ENCODE measurements at places on chromosomes 4 and X. TPM values are rescaled to one million over a fixed set of nuclear protein-coding genes. Genes with fewer than 3 reads are reported as not detected.

Gene PAK3
- total RNA-seq = 0.09 TPM

Gene MORF4L2
- 390 TPM for total RNA-seq

Gene SLIT2
- 9.3 TPM for total RNA-seq

Gene AKAP4
- not detected for total RNA-seq

Gene SSX3
- not detected for total RNA-seq
